Activated T-cell treated with anti-CD3 and anti-CD28 coated beads, Interleukin-2, amount 50 U/mL, for 48 hours (primary cell): ENCODE measurements at places on chromosomes 6 and 20.

- peak; percentile 39 for DNase-seq
These were observed 2.5 kb upstream of the NAA20 start for GRCh38 chr20:20014659-20015058.

GRCh38 chr6:163823577-163823976, 409.1 kb downstream of the QKI start:
- DNase-seq, result no peak

- DNase-seq, result no peak
These were observed 795.6 kb downstream of the TENT5A start for GRCh38 chr6:80956898-80957297.

DNA sequence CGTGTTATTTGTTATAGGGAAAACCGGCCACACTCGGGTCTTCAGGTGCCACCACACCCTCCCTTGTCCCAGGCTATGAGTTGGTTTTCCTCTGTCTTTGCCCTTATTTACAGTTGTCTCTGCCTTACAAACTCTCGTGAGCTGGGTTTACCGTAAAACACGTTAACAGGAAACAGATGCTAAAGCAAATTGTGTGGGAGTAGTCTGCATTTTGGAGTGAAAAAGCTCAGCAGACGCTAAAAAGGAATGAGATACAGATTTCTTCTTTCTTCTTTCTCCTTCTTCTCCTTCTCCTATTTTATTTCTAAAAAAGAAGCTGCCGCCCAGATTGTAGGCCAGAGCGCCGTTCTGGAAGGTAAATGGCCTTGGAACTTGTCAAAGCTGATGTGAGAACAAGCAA, 51.9 kb downstream of the APCDD1L start:
- DNase-seq, result no peak

- peak; percentile 63 for DNase-seq
These were observed 33.3 kb downstream of the GABRR2 start for GRCh38 chr6:89281779-89282246.
